EL (cell line): ENCODE measurements at places on chromosomes 1 and 21.

DNA sequence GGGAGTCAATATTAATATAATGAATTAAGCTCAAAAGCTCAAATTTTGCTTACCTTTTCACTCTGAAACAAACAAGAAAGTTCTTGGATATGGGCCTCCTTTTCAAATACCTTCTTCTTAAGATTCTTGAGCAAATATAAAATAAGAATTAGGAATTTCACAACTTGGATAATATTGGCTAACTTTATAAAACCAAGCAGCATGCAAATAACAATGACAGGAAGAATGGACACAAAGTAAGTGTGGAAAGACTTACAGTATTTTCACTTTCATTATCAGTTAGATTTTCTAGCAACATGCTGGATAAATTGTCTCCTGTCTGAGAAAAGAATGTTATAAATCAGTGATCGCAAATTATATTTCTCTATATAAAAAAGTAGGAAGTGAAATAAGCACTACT is 13.2 kb downstream of the ODF2L start:
- no peak for DNase-seq

DNA sequence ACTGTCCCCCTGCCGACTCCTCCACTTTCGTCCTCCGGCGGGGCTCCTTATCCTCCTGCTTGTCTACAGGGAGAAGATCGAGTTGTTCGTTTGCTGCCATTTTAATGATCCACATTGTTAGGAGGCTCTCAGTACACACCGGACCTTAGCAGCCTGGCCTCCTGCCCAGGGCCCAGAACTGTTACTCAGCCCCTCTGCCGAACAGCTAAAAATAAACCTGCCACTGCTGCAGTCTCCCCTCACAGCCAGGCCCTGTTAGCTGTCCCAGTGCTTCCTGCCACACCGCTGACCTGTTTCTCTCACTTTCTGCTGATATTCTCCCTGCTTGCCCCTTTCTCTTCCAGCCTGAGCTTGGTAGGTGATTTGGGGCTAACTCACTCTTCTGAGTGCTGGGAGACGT is 8.3 kb downstream of the MAPKAPK2 start:
- DNase-seq = peak; percentile 86

GRCh38 chr1:38872401-38873026 is 634 bp downstream of the MYCBP start:
- peak; percentile 43 for DNase-seq

DNA sequence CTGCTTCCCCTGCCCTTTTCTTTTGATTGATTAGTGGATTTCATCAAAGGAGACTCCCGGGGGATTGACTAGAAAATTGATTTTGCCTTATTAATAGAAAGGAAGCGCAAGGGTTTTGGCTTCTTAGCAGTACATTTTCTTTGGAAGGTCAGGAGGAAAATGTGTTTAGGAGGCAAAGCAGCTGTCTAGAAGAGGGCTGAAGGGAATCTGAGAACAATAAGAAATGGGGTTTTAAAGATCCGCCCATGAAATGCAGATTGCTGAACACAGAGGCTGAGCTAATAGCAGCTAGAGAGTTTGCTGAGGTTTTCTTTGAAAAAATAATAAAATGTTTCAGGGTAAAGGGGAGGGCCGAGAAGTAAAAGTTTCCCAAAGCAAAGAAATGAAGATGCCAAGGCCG is 4.9 kb downstream of the SERTAD4 start:
- DNase-seq = no peak

DNA sequence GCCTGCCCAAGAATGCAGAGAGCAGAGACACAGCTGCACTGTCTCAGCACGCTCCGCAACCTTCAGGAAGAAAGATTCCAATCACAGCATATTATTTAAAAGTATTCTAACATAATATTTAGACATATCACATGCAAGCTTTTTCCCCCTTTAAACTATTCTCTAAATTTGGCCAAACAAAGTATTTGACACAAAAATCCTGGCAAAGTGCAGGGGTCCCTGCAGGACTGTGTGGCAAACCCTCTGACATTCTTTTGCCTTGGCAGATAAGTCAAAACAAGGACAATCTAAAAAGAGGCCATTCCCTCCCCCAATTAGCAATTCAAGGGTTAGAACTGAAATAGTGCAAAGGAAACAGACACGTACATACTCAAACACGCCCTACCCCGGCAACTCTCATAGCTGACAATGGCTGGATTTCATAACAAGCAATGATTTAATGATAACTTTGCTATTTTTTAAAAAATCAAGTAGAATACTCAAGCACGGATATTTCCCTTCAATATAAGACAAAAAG is 225.3 kb downstream of the MRPL39 start:
- no peak for DNase-seq

DNA sequence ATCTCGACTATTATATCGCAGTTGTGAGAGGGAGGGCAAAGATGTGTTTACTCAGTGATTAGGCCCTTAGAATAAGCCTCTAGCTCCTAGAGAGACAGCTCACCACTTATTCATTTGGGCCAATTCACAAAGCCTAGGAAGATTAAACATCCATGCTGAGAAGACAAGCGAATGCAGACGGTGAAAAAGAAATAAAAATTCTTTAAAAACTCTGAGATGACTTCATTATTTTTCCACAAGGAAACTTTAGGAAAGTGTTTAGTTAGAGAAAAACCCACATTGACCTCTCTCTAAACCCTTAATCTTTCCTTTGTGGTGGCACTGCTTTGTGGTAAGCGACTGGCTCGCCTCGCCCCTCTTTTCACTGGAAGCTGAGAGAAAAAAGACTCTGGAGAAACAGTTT is 146.8 kb upstream of the DMRTA2 start:
- no peak for DNase-seq

- no peak for DNase-seq
These were observed 363.2 kb downstream of the OMA1 start for GRCh38 chr1:58183286-58183685.

DNA sequence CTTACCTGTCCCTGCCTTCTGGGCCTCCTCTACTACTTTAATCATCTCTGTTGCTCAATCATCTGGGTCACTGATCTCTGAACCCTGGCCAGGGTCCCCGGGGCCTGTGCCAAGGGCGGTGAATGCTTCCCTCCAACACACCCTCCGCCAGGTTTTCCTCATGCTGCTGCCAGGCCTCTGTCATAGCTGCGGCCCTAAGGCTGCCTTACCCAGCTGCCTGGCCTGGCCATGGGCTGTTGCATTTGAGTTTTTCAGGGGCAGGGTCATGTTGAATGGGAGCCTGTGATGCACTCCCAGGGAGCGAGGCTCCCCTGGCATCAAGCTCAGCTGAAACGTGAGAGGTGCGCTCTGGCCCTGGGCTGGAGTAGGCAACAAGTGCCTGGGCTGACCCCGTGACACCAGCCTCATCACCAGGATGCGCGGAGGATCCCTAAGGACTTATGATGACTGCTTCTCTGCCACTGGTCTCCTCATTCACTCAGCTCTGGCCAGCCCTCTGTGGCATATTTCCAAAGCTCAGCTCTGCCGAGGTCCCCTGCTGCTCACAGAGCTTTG is 7.6 kb downstream of the EDN2 start:
- DNase-seq = no peak

- DNase-seq = no peak
These were observed 2.1 kb upstream of the MACO1 start for GRCh38 chr1:25428475-25429166.
